ENCODE measurements at places on chromosomes 11 and 22.

GRCh38 chr22:21736084-21736642 is 569 bp upstream of the YPEL1 start:
- no peak for DNase-seq

DNA sequence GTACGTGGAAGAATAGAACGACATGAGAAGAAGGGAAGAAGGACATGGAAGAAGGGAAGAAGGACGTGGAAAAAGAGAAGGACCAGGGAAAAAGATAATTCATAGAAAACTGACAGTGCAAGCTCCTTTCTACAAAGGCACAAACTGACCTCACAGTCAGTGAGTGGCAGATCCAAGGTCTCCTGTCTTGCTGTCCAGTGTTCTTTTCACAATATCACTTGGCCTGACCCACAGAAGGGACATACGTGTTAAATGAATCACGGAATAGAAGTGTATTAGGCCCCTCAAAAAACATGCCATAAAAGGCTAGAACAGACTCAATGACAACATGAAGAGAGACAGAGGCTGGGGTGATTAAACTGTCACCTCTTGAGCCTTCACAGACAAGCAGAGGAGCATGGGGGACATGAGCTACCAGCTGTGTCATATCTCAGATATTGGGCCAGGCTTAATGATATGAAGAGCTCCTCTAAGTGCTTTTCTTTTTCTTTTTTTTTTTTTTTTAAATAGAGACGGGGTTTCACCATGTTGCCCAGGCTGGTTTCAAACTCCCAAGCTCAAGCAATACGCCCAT is 4.6 kb downstream of the ASCC2 start:
- DNase-seq, result no peak

DNA sequence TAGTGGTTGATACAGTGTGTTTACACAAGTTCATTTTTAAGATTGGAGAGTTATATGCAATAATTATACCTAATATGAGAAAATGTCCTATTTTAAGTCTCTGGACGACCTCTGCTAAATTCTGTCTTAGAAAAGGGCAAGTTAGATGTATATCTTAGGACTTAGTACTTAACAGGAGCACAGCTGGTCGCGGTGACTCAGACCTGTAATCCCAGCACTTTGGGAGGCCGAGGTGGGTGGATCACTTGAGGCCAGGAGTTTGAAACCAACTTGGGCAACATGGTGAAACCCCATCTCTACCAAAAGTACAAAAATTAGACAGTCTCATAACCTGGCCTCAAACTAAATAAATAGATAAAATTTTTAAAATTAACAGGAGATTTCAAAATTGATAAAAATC is 27.2 kb downstream of the BSX start:
- DNase-seq, result no peak

GRCh38 chr11:12581923-12582322 is 92.3 kb upstream of the TEAD1 start:
- peak; percentile 85 for DNase-seq

DNA sequence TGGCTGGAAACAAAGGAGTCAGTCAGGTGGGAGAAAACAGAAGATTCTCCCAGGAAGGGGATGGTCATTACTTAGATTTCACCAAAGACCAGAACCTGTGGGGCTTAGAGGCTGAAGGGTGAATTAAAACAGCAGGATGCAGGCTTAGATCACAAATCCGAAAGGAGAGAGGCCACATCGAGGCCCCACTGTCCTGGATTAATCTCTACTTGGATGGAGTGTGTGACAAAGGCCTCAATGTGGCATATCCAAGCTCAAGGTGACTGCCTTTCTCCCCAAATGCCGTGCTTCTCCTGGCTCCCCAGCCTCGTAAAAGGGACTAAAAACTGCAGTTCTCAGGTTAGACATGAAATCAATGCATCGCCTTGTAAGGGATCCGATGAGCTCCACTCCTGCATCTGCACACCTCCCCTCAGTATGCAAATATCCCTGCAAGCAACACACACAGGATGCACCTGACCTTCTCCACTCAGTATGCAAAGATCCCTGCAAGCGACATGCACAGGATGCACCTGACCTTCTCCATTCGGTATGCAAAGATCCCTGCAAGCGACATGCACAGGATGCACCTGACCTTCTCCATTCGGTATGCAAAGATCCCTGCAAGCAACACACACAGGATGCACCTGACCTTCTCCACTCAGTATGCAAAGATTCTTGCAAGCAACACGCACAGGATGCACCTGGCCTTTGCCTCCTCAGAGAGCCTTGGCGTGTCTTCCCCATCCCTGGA is 447.4 kb downstream of the BRD1 start:
- no peak for DNase-seq

GRCh38 chr11:88849368-88849767 is 216.4 kb downstream of the GRM5 start:
- DNase-seq, result peak; percentile 14

DNA sequence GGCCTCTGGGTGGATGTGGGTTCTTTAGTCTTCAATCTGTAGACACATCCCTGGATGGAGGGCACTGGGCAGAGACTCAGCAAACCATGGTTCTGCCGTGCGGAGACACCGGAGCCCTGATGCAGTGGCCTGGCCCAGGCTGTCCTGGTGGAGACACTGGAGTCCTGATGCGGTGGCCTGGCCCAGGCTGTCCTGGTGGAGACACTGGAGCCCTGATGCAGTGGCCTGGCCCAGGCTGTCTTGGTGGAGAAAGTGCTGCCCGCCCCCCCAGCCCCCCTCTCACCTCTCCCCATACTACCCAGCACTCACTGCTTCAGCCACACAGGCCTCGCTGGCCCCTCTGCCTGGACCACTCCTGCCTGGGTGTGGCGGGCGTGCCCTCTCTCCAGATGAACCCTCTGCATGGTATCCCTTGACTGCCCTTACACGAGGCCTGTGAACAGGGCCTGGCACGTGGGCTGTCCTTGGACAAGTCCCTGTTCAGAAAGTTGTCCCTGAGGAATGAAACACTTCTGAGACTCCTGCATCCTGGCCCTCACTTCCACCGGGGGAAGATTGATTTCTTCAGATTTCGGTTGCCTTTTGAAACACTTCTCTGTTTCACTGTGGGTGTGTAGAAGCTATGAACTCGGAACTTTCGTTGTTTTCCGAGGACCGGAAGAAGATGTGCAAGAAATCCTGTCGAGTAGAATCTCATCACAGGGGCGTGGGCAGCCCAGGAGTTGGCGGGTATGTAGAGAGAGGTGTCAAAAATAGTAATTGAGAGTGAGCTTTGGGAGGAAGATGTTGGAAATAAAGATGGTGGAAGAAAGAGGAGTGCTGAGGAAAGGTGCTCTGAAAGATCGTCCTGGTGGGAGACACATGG is 26.2 kb downstream of the IGHMBP2 start:
- DNase-seq, result no peak

GRCh38 chr11:69841859-69842698 is 22.9 kb upstream of the FGF3 start:
- peak; percentile 28 for DNase-seq

- no peak for DNase-seq
Measured at GRCh38 chr11:66240781-66241136, 27.7 kb upstream of the RAB1B start.

DNA sequence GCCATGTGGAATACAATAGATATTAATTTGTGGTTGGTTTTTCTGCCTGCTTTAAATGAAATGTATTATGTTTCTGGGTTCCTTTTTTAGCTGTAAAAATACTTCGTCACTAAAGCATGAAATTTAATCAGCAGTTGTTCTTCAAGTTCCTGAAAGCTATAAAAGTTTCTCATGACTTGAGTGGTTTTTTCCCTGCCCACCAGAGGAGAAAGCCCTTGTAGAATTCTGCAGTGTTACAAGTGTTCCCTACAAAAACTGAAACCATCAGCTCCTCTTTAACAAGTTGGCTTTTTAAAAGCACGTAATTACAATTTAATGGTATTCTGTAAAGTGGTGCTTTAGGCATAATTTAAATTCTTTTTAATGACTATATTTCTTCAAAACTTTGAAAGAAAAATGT is 56.2 kb downstream of the PANX1 start:
- no peak for DNase-seq

DNA sequence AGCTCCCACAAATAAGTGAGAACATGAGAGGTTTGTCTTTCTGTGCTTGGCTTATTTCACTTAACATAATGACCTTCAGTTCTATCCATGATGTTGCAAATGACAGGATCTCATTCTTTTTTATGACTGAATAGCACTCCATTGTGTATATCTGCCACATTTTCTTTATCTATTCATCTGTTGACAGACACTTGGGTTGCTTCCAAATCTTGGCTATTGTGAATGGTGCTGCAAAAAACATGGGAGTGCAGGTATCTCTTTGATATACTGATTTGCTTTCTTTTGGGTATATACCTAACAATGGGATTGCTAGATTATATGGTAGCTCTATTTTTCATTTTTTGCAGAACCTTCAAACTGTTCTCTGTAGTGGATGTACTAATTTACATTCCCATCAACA is 13.3 kb downstream of the GVQW3 start:
- no peak for DNase-seq

GRCh38 chr11:78149646-78150045 is 10.2 kb upstream of the ALG8 start:
- DNase-seq, result peak; percentile 35

GRCh38 chr11:118851970-118852369 is 31.7 kb upstream of the CXCR5 start:
- no peak for DNase-seq

DNA sequence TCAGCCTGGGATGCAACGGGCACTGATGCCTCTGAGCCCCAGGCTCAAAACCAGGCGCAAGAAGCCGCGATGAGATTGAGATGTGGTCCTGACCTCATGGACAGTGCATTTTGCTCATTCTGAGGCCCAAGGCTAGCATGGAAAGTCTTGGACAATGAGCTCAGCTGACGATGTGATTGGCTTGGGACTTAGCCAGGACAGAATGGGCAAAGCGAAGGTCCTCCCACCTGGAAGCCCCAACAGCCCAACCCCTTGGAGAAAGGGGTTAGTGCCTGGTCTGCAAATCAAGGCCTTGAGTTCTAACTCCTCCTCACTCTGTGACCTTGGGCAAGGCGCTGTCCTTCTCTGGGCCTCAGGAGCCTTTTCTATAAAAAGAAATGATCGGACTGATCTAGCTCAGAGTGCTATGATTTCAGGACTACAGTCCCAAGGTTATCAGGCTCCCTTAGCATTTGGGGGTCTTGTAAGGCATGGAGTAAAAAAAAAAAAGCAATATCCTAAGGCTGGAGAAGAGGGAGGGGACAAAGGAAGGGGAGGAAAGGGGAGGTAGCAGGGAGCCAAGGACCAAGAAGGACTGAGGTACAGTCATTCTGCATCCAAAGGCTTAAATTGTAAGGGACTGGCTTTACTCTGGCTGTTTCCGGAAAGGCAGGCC is 2.7 kb downstream of the SLC43A3 start:
- no peak for DNase-seq

DNA sequence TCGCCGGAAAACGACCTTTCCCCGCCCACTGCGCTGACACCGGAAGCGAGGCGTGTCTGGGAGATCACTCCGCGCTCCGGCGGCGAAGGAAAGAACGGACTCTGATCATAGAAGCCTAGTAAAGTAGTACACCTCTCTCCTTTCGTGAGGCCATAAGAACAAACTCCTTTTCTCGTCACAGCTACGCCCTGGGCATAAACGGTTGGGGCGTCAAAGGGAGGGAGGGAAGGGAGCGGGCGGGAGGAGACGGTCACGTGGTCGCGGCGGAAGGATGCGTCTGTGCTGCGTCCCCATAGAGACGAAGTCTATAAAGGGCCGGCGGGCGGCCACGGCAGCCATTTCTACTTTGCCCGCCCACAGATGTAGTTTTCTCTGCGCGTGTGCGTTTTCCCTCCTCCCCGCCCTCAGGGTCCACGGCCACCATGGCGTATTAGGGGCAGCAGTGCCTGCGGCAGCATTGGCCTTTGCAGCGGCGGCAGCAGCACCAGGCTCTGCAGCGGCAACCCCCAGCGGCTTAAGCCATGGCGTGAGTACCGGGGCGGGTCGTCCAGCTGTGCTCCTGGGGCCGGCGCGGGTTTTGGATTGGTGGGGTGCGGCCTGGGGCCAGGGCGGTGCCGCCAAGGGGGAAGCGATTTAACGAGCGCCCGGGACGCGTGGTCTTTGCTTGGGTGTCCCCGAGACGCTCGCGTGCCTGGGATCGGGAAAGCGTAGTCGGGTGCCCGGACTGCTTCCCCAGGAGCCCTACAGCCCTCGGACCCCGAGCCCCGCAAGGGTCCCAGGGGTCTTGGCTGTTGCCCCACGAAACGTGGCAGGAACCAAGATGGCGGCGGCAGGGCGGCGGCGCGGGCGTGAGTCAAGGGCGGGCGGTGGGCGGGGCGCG is at the start of gene ATF4:
ATF4 (plus strand) TSS at position 337 of the 880 bp plus-strand sequence. CDS start 884 bp downstream, outside the sequence.
- DNase-seq, result peak; percentile 94

GRCh38 chr11:110327508-110327907 is 31.1 kb upstream of the RDX start:
- DNase-seq, result no peak

DNA sequence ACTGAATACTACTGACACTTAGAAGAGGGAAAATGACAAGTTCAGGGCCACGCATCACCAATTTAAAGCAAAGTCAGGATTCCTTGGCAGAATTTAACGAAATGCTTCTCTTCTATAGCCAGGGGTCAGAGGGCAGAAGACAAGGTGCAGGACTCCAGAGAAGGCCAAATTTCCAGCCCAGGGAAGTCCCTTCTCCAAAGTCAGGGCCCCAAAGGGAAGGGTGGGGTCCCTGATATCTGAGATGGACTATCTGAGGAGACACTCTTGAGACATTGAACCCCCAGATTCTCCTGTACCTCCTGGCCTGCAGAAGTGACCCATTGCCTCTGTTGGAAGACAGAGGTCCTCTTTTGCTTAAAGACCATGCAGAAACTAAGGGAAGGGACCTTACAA is 91.2 kb downstream of the RPS6KA4 start:
- DNase-seq, result no peak

- no peak for DNase-seq
Measured at GRCh38 chr11:76732643-76733042, 50.5 kb upstream of the TSKU start.

DNA sequence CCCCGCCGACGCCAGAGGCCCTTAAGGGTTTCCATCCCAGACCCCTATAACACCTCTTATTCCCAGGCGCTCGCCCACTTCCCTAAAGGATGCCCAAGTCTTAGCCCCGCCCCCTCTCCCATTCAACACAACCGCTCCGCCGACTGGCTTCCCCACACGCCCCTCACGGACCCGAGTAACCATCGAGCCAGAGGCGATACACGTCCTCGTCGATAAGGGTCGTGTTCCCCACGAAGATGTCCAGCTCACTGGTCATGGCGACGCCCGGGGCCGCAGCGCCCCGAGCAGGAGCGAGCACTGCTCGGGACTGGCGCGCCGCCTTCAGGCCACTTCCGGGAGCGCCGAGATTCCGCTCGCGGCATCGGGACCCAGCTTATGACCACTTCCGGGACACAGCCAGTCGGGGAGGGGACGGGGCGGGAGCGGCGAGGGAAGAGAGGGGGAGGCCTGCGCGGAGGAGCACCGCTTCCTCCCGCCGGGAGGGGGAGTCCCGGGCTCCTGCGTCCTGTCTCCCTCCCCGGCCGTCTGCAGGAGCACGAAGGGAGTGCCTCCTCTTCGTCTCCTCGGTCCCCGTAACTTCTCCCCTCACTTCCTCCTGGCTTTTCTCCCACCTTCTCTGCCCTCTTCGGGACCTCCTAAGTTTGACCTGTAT is at the start of gene FIBP:
FIBP (minus strand) TSS at position 309 of the 652 bp plus-strand sequence; CDS start at position 256, 53 bp downstream.
- DNase-seq, result peak; percentile 99

Measured in astrocyte of the hippocampus (primary cell).